Myocyte (in vitro differentiated cells): ENCODE measurements at places on chromosomes 16 and 17. TPM values are rescaled to one million over a fixed set of nuclear protein-coding genes. Genes with fewer than 3 reads are reported as not detected.

DNA sequence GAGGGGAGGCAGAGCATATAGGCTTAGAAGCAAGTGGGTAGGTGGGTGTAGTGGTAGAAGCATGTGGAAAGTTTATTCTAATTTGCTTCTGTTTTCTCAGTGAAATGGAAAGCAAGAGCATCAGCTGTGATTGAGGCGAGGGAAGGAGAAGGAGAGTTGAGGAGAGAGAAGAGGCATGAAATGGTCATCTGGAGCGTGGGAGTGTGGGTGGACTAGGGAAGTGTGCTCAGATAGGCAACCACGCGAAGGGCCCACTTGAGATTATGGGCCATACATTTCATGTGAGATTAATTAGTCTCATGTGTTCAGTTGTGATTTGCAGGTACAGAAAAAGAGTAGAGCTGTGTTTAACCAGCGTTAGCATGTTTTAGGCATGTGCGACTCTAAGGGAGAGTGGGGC, 20.8 kb upstream of the CDC6 start:
- no peak for DNase-seq

The SLC6A4 gene
- total RNA-seq = 0.03 TPM in 1 of 2 replicates, not detected in the other

- no peak for DNase-seq
These were observed 581 bp downstream of the SNRNP25 start for GRCh38 chr16:54237-54581.

The ZNF205 gene
- total RNA-seq = 29.2 and 33.3 TPM in 2 replicates

DNA sequence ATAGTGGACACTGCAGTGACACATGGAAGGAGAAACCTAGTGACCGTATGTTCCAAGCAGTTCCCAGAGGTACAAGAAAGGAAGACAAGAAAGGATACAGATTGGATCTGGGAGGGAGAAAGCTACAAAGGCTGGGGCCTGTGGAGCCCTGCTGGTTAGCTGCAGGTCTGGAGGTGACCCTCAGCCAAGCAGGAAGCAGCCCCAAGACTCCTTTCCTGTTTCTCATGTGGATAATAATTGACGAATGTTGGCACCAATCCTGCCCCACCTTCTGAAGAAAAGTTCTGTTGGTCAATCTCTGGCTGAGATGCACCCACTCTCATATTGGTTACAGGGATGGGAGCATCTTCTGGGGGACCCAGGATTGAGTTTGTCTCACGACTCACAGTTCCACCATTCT, 99.8 kb downstream of the SHISA6 start:
- no peak for DNase-seq

DNA sequence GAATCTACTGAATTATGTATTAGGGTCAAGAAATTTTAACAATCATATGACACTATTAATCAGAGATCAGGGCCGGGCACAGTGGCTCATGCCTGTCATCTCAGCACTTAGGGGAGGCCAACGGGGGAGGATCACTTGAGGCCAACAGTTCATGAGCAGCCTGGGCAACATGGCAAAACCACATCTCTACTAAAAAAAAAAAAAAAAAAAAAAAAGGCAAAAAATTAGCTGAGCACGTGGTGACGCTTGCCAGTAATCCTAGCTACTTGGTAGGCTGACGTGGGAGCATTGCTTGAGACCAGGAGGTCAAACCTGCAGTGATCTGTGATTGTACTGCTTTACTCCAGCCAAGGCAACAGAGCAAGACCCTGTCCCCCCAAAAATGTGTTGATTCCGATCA, 52.5 kb upstream of the CLEC3A start:
- DNase-seq = no peak
